ENCODE measurements at places on chromosomes 7 and 10.

DNA sequence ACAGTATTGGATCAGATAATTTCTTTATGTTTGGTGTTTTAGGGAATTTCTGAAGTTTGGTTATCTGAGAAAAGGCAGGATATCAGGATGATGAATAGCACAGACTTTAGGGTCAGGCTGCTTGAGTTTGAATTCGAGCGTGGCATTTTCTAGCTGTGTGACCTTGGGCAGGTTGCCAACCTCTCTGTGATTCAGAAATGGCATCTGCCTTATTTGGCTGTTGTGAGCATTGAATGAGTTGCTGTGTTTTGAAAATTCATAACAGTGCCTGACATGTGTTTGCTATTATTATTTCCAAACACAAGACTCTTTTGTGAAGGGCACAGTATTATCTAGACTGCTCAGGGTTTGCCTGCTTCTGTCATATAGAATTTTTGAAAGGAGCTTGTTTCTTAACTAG is 66.9 kb downstream of the NXPH1 start:
- no peak for DNase-seq

DNA sequence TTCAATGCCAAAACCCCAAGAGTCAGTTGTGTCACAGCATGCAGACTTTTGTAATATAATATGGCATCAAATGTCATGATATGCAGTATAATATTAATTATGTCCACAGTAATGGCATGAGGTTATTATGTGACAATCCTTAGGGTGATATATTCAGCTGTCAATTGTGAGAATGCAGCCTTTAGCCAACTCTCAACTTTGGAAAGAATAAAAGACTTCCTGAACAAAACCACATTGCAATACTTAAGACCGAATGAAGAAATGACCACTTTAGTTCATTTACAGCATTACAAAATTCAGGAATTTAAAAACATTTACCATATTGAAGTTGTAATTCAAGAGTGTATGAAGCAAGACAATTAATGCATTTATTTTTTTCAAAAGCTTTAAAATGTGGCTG is 45.4 kb downstream of the CPVL start:
- DNase-seq: no peak

- DNase-seq: no peak
These were observed 4.0 kb downstream of the ZNF511 start for GRCh38 chr10:133312769-133313145.

- peak; percentile 89 for DNase-seq
These were observed 14.7 kb upstream of the MICALL2 start for GRCh38 chr7:1473864-1474512.

GRCh38 chr7:474605-475424 is 44.8 kb downstream of the PDGFA start:
- DNase-seq: no peak

- DNase-seq: no peak
These were observed 23.3 kb downstream of the CYP17A1 start for GRCh38 chr10:102813734-102814452.

- DNase-seq: no peak
These were observed 26.1 kb upstream of the VCL start for GRCh38 chr10:73971636-73972354.

Data from CD4-positive, alpha-beta T cell treated with Interleukin-6 at 100 ng/mL for 8 hours (primary cell).